Activated naive CD4-positive, alpha-beta T cell (primary cell): ENCODE measurements at places on chromosomes 13 and 19.

DNA sequence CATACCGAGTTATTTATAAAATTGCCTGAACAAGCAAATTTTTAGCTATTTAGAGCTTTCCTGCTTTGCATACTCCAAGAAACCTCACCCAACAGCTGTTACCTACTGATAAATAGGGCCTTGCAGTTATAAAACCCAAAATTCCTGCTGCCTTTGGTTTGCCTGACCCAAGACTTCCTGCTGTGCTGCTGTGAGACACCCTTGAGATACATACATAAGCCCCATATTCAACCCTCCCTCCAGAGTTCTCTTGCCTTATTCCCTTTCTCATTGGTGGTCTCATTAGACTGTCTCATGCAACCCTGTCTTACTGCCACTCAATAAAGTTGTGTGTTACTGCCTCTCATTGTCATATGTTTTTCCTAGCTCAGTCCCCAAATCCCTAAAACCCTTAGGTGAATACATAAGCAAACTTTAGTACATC is 677.6 kb downstream of the UQCRFS1 start:
- no peak for DNase-seq

GRCh38 chr13:101447852-101448251 is 4.6 kb upstream of the ITGBL1 start:
- no peak for DNase-seq

- DNase-seq: no peak
Measured at GRCh38 chr13:87661471-87661870, 9.7 kb upstream of the SLITRK5 start.

- no peak for DNase-seq
Measured at GRCh38 chr13:70723732-70724131, 615.5 kb upstream of the KLHL1 start.

GRCh38 chr19:56477429-56478338 is 539 bp upstream of the ZNF667 start:
- peak; percentile 55 for DNase-seq

DNA sequence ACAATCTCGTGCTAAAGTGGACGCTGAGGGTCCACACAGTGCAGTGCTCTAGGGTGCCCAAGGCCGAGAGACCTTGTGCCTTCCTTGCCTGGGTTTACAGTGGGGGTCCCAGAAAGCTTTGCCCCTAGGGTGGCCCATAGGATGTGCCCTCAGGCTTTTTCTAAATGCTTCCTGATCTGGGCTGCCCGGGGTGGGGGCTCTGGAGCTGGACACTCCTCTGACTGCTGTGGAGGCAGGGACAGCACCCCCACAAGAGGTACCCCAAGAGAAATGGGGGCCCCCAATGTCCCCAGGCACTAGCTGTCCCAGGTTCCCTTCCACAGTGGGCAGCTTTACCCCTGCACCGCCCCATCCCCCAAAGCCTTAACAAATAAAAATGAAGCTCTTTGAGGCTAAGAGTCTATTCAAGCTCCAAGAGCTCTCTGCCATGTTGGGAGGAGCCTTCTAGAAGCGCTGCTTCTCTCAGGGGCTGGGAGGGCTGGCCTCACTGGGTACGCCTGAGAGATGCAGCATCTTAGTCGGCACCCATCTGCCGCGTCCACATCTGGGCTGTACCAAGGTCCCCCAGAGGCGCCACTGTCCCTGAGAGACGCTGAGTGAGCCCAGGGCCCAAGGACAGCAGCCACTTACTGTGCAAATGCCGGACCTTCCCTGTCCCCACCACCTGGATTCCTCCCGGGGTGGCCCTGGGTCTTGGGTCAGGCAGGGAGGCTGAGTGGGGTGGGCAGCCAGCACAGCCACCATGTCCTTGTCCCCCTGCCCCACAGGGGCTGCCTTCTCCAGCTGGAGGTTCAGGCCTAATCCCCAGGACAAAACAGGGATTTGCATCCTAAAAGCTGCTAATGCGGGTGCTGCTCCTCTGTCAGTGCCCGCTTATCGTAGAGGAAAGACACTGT is 27.4 kb downstream of the CEBPA start:
- DNase-seq: no peak

DNA sequence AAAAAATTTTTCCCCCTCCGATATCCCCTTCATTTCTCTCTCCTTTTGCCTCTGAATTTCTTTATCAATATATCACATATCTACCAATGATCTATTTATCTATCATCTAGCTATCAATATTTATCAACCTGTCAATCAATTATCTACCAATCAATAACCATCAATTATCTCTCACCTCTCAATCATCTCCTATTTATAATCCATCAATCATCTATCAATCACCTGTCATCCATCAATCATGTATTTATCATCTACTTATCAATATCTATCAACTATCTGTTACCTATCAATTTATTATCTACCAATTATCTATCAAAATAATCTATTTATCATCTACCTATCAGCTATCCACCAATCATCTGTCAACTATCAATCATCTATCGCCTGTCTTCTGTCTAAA is 17.1 kb downstream of the MBD3L1 start:
- no peak for DNase-seq

- no peak for DNase-seq
Measured at GRCh38 chr13:98879957-98880356, 97.9 kb downstream of the DOCK9 start.

- no peak for DNase-seq
Measured at GRCh38 chr13:33318744-33319143, 33.2 kb upstream of the STARD13 start.

DNA sequence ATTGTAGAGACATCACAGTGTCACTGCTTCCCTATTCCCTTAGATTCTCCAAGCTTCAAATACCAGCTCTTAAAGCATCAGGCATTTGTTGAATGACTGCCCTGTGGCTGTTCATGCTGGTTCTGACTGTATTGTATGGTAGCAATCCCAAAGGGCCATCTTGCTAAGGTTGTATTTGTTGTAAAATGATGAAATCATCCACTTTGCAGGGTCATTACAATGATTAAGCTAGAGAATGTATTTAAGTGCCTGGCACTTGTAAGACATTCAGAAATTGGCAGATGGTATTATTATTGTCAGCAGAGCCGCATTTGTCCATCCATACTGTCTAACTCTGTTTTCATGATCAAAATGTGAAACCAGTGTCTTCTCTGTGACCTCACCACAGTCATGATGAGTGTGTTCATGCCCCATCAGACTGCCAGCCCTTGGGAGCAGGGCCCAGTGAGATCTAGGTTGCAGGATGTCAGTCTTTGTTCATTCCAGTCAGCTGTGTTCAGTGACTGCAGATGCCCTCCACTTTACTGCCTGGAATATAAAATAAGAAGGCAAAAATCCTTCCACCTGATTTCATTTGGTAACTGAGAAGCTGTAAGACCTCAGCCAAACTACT is 86.1 kb downstream of the DHRS12 start:
- no peak for DNase-seq

DNA sequence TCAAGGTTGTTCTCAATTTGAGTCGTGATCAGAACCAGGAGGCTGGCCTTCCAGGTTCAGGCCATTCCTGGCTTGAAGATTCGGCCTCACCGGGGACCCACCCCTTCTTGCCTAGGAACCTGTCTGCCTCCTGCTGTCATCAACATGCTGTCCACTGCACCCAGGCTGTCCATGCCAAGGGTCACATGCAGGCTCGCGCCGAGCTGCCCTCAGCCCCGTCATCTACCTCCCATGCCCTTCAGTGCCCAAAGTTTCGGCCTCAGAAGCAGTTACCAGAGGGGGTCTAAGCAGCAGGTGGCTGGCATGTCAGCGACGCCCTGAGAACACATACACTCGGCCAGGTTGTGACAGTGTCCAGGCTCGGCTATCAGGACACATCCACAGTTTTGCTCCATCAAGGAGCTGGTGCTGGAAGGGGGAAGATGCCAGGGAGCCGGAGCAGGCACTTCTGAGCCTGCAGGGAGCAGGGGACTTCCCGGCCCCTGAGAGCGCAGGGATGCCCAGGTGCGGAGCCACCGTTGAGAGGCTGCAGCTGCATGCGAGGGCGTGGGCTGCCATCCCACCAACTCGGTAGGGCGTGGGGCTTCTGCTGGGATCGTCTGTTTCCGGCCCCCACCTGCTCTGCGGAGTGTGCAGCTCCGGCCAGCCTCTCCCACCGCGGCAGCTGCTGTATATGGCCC is 590.9 kb upstream of the SLITRK5 start:
- DNase-seq: no peak

DNA sequence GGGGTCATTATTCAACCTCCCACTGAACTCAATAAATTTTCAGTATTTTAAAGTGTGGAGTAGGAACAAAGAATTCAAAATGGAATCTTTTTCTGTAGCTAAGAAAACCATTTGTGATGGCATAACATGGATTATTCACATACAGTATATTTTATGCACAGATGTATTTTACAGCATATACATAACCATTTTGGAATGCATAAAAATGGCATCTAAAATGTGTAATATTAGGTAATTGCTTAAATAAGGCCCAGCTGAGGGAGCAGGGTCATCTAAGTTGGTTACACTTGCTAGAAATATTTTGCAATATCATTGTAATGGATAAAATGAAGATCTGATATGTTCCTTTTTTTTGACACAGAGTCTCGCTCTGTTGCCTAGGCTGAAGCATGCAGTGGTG is 146.9 kb downstream of the LMO7 start:
- no peak for DNase-seq

GRCh38 chr19:54207983-54208783 is 7.5 kb downstream of the RPS9 start:
- DNase-seq: no peak

DNA sequence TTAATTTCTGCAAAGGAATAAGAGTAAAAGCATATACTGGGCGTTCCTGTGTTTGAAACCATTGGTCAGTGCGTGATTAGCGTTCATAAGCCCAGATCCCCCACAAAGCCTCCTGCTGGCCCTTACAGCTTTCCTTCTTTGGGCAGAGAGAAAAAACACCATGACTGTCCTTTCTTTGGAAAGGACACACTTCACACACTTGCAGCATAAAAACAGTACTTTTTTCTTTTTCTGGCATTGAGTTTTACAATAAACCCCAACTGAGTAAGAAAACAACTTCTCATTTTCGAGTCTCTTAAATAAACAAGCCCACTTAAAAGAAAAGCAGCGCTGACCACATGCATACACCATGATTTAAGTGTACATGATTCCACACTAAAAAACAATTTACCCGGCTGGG is 35.8 kb downstream of the SMAD9 start:
- DNase-seq: no peak

DNA sequence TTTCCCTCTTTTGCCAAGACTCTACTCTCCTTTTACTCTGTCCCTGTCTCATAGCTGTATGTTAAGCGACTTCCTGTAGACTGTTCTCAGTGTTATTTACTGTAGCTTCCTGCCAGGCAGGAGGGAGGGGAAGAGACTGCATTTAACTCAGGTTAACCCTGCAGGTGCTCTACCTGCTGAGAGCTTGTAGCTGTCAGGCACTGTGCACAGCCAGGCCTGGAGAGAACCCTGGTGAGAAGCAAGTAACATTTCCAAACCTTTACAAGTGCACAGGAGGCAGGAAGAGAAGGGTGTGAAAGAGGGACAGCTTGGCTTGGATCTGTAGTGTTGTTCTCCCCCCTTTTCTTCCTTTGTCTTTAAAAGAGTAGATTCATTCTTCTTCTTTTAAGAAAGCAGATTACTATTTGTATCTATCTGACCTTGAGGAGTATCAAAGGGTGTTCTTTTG is 167.1 kb downstream of the LMO7 start:
- no peak for DNase-seq

- DNase-seq: no peak
Measured at GRCh38 chr13:86758116-86758515, 913.1 kb upstream of the SLITRK5 start.

GRCh38 chr13:98524793-98525192 is 52.1 kb downstream of the STK24 start:
- DNase-seq: no peak

DNA sequence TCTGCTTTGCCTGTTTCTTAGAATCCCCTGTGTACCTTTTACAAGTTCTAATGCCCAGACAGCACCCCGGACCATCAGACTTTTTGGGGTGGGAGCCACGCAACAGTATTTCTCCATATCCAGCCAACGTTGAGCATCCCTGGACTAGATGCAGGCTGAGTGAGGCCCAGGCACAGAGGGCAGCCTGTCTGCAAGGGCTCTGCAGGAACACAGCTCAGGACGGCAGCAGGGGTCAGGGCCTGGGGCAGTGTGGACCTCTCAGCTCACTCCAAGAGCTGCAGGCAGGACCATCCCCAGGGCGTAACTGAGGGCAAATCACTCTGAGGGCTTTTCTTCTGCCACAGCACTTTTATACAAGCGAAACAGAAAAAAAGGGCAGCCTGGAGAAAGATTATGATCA is 95.8 kb downstream of the DNAJC15 start:
- DNase-seq: no peak

GRCh38 chr19:49684251-49684982 is 5.0 kb upstream of the ADM5 start:
- DNase-seq: no peak

GRCh38 chr13:109764045-109764444 is 22.3 kb downstream of the IRS2 start:
- no peak for DNase-seq

- no peak for DNase-seq
Measured at GRCh38 chr13:30735025-30735871, at the start of gene ALOX5AP. ALOX5AP (plus strand) TSS chr13:30735543; CDS start chr13:30735606, 63 bp downstream.

DNA sequence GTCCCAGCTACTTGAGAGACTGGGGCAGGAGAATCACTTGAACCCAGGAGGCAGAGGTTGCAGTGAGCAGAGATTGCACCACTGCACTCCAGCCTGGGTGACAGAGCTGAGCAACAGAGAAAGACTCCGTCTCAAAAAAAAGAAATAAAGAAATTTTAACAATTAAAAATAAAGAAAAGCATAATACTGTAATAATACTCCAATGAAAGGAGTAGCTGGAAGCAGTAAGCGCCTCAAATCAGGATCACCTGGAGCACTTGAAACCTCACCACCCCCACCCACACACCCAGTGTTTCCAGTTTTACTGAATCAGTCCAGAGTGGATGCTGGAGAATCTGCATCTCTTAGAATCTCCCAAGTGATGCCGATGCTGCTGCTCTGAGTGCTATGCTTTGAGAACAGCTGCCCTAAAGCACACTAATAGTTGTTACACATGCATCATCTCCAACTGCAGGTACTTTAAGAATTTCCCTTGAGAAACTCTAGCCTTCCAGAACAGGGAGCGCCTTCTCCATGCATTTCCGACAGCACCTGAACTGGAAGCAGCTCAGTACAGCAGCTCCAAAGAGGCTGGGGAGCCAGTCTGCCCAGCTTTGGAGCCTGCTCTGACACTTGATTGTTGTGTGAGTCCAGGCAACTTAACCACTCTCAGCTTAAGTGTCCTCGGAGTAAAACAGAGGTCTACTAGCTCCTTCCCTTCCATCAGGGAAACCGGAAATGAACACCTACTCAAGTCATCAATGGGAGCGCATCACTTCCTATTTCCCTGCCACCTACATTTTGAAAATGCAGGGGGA is 2.9 kb downstream of the ABCC4 start:
- no peak for DNase-seq

GRCh38 chr13:35733827-35734226 is 257.3 kb upstream of the MAB21L1 start:
- no peak for DNase-seq

DNA sequence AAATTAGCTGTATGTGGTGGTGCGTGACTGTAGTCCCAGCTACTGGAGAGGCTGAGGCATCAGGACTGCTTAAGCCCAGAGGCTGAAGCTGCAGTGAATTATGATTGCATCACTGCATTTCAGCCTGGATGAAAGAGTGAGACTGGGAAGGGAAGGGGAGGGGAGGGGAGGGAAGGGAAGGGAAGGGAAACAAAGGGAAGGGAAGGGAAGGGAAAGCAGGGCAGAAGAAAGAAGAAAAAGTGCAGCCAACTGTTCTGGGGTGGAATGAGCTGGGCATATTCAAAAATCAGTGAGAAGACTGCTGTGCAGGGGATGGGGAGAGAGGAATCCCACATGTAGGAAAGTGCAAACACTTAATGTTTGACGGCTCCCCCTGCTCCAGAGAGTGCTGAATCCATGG is 905.5 kb downstream of the UQCRFS1 start:
- DNase-seq: no peak

GRCh38 chr19:21474671-21475181 is 30.7 kb upstream of the ZNF429 start:
- peak; percentile 50 for DNase-seq
